ENCODE measurements at places on chromosomes 1 and 21. TPM values are rescaled to one million over a fixed set of nuclear protein-coding genes. Genes with fewer than 3 reads are reported as not detected.

DNA sequence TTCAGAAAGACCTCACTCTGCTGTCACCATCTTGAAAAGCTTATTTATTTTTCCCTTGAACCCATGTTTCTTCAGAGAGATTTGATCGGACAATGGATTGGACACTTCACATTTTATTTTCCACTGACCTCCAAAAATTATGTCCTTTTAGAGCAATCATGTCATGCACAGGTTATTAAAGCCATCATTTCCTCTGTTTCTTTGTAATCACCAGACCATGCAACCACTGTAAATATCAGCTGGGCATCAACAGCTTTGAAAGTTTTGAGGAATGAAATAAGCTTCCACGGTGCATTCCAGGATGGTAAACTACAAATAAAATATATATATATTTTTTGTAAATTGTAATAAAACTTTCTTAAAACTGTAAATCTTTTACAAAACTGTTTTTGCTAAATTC, 144.1 kb upstream of the ADAMTS5 start:
- no peak for DNase-seq
- H3K4me1 ChIP-seq = no peaks in the 10 kb centered on the region
- no peaks in the 10 kb centered on the region for H3K27me3 ChIP-seq

Gene ACP6
- total RNA-seq = 20.9 TPM

DNA sequence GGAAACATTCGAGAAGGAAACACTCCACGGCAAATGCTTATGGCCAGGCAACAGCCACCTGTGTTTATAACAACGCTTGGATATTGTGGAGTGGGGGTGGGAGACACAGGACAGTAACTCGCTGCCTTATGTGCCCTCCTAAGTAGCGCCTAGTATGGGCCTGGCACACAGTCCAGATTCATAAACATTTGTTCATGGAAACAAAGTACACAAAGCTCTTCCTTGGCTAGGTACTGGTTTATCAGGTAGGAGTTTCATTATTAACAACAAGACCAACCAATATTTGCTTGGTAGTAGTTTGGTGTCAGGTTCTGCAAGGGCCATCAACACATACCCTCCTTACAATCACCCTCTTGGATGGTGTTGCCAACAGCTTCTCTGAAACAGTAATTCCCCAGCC, 23.4 kb downstream of the TMCO4 start:
- H3K36me3 ChIP-seq = peaks cover 25% of the 10 kb centered on the region
- H3K27me3 ChIP-seq = no peaks in the 10 kb centered on the region
- H3K4me1 ChIP-seq = no peaks in the 10 kb centered on the region
- no peak for DNase-seq
- H3K27ac ChIP-seq = no peak overlapping the region
- no peak overlapping the region for H3K4me3 ChIP-seq

Gene ZZZ3
- 37.7 TPM for total RNA-seq

GRCh38 chr1:2882966-2883696, 81.6 kb upstream of the TTC34 start:
- no peak overlapping the region for H3K27ac ChIP-seq
- no peaks in the 10 kb centered on the region for H3K36me3 ChIP-seq
- DNase-seq = no peak
- no peaks in the 10 kb centered on the region for H3K4me1 ChIP-seq

Gene YTHDF2
- total RNA-seq = 82.1 TPM

DNA sequence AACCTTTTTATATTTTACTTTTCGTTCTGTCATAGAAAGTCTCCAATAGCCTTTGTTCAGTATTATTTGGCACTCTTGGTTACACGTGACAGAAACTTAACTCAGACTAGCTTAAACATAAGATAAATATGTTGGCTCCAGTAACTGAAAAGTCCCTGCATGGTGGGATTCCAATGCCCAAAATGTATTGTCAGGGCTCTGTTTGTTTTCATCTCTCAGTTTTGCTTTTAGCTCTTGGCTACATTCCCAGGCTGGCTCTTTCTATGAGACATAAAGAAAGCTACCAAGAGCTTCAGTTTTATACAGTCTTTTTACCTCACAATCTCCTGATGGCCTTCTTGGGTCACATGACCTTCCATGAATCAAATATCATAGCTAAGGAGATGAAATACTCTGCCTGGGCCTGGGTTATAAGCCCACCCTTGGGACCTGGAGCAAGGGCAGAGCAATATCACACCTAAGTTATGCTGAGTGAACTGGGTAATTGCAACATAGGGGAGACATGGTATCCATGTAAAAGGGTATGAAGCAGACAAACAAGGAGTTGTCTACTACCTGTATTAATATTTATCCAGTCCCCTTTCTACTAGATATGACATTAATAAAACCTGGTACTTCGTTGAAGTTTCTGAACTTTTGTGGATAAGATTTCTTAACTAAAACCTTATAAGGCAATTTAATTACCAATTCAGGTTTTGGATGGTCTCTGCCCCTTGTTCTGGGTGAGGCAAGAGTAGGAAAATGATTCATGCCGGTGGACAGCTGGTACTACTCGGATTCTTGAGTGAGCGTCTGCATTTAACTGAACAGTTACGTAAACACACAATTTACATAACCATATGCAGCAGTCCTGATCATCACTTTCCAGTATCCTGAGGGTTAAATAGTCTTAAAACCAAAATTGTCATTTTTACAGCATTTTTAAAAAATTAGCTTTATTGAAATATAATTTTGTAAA, 442.3 kb downstream of the GPATCH2 start:
- no peak overlapping the region for H3K27ac ChIP-seq
- no peak overlapping the region for H3K4me3 ChIP-seq

Gene SLC1A7
- total RNA-seq = not detected

Gene ADAMTS5
- total RNA-seq = not detected
